NCI-H748 treated with DMSO at 0.1 percent for 48 hours (cell line): ENCODE measurements at places on chromosomes 16 and 17.

- no peak for DNase-seq
Observed at GRCh38 chr17:69870091-69870530, 204.9 kb upstream of the KCNJ16 start.

DNA sequence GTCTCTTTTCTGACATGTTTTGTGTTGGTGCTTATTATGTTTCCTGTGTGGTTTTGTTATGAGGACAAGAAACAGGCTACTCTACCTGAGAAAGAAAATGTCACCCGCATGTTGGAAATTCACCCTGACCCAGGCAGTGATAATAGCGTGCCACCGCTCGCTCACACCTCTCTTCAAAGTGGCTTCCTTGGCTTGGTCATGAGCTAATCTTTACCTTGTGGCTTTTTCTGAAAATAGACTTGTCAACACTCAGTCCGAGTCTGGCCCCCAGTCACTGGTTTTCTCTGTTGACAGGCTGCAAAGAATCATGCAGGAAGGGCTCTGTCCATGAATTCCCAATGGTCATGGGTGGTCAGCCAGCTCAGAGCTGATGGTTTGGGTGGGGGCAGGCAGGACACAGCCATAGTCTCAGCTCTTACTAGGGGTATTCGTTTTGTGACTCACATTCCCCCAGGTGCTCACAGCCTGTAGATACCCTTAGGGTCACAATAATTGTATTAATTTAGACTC, 121.3 kb upstream of the CACNG5 start:
- no peak for DNase-seq

DNA sequence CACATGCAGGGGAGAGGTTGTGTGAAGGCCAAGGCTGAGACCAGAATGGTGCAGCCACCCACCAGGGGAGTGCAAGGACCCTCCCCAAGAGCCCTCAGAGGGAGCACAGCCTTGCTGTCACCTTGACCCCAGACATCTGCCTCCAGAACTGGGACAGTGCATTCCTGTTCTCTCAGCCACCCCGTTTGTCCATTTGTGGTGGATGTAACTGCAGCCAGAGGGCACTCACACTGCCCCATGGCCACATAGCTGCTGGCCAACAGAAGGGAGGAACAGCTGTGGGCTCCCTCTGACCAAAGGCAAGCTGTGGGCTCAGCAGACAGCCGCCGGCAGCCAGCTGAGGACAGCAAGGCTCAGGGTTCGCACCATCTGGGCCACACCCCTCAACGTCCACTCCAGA, 49.8 kb upstream of the KLHDC4 start:
- DNase-seq = no peak

DNA sequence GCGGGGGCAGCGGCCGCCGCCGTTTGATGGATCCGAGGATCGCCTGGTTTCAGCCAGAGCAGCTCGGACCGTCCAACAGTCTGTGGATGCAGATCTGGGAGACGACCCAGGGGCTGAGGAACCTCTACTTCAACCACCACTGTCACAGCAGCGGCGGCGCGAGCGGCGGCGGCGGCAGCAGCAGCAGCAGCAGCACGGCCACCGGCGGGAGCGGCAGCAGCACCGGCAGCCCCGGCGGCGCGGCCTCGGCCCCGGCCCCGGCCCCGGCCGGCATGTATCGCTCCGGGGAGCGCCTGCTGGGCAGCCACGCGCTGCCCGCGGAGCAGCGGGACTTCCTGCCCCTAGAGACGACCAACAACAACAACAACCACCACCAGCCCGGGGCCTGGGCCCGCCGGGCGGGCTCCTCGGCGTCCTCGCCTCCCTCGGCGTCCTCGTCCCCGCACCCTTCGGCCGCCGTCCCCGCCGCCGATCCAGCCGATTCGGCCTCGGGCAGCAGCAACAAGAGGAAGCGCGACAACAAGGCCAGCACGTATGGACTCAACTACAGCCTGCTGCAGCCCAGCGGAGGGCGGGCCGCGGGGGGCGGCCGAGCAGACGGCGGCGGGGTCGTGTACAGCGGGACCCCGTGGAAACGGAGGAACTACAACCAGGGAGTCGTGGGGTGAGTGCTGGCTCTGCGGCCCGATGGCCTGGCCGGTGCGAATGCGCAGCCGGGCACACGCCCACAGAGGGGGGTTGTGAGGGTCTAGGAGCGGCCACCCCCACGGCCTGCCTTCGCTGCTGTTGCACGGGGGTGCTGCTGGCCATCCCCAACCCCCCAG, 702 bp downstream of the TENT4B start:
- no peak for DNase-seq

DNA sequence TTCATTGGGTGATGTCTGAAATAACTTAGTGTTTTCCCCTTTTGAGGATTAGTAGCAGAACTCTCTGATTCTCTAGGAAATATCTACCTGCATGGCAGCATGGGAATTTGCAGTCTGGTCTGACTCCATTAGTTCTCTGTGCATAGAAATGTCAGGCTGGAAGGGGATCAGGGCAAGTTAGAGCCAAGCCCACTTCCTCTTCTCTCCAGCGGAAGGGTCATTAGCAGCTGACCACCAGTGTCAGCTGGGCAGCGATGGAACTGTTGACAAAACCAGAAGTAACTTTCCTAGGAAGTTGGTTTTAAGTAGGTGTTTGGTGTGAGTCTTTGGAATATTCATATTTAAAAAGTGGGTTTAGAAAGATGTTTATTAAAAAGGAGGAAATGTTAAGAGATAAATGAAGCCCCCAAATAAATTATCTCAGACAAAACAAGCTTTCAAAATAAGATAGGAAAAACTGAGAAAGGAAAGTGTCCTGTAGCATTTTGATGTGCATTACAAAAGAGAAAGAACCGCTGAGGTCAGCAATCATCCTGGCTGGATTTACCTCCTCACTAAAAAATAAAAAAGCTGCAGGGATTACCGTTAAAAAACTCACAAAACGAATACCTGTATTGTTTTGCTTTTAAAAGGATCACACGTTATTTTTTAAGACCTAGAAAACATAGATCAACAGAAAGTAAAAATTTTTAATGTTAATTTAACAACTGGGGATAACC, 32.4 kb upstream of the MMD start:
- DNase-seq = no peak
